Pulmonary artery endothelial cell (primary cell): ENCODE measurements at places on chromosomes 11 and 22. TPM values are rescaled to one million over a fixed set of nuclear protein-coding genes. Genes with fewer than 3 reads are reported as not detected.

DNA sequence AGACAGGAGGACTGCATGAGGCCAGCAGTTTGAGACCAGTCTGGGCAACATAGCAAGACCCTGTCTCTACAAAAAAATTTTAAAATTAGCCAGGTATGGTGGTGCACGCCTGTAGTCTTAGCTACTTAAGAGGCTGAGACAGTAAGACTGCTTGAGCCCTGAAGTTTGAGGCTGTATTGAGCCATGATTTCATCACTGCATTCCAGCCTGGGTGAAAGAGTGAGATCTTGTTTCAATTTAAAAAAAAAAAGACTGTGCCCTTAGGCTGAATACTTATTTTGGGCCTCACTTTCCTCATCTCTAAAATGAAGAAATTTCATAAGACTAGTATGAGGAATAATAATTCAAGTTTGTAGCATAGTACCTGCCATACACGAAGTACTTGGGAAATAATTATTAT, 6.9 kb downstream of the AQP11 start:
- DNase-seq: no peak

NPAS4 gene
- total RNA-seq: not detected in 2 replicates

- DNase-seq: no peak
Measured at GRCh38 chr11:70040869-70041501, 37.1 kb upstream of the ANO1 start.

DNA sequence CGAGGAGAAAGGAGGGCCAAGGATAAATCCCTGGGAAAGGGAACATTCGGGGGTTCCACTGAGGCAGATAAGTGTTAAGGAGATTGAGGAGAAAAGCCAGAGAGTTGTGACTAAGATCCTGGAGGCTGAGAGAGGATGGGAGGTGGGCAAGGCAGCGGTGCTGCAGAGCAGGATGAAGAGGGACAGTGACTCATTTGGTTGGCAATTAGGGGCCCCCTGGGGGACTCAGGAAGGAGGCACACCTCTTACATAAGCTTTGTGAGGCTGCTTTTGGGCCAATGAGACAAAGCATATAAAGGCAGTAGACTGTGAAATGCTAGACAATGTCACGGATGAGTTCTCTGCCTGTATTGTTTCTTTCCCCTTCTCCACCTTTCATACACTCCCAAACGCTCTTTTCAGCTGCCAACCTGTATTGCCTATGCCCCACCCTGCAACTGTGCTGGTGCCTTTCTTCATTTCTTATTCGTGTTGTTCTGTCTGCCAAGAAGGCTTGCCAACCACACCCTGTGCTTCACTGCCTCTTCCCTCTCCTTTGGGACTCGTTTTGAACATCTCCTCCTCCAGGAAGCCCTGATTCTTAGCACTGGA, 246.8 kb upstream of the KIRREL3 start:
- DNase-seq: no peak

DNA sequence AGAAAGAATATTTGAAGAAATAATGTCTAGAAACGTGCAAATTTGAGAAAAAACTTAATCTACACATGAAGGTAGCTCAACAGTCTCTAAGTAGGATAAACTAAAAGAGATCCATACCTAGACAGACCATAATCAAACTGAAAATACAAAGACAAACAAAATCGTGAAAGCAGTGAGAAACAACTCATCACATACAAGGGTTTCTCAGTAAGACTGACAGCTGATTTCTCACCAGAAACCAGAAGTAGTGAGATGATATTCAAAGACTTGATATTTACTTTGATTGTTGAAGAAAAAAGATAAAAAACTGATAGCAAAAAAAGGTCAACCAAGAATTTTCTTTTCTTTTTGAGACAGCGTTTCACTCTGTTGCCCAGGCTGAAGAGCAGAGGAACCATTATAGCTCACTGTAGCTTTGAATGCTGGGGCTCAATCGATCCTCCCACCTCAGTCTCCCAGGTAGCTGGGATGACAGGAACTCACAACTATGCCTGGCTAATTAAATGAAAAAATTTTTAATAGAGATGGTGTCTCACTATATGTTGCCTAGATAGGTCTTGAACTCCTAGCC, 17.4 kb downstream of the NPAT start:
- DNase-seq: no peak

NLRP14 gene
- total RNA-seq: 0.21 and 0.40 TPM in 2 replicates

GRCh38 chr22:35430897-35431322, 31.0 kb downstream of the MCM5 start:
- DNase-seq: peak; percentile 76

DNA sequence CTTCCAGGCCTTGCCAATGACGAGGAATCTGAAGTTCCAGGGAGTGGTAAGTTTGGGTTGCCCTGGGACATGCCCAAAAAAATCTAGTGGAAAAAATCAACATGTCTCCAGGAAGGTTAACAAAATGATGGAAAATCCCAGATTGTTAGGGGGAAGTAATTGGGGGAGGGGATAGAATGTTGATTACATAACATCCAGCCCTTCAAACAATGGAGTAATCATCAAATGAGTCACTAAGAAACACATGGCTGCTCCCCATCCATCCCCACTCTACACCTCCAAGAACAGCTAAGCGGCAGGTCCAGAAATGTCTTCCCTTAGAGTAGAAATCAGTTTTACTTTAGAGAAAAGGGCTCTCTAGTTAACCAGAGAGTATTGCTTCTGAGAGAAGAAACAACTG, 94.9 kb downstream of the ETS1 start:
- DNase-seq: peak; percentile 40

- no peak for DNase-seq
Measured at GRCh38 chr22:37165940-37166674, 16.4 kb upstream of the IL2RB start.

DNA sequence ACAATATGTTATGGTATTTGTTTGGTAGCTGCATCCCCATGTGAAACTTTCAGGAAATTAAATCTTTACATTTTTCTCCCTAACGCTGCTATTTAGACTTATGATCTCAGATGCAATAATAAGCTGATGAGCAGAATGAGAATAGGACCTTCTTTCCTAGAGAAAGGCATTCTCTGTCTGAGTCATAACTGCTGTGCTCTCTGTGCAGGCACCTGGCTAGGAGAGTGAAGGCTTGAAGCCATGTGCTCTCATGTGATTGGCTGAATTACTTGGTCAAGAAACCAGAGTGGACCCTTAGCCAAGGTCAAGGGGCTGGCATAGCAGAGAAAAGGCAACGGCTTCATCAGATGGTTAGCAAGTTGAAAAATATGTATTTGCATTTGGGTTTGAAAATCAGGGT, 185.0 kb downstream of the ADAMTS15 start:
- DNase-seq: no peak

DNA sequence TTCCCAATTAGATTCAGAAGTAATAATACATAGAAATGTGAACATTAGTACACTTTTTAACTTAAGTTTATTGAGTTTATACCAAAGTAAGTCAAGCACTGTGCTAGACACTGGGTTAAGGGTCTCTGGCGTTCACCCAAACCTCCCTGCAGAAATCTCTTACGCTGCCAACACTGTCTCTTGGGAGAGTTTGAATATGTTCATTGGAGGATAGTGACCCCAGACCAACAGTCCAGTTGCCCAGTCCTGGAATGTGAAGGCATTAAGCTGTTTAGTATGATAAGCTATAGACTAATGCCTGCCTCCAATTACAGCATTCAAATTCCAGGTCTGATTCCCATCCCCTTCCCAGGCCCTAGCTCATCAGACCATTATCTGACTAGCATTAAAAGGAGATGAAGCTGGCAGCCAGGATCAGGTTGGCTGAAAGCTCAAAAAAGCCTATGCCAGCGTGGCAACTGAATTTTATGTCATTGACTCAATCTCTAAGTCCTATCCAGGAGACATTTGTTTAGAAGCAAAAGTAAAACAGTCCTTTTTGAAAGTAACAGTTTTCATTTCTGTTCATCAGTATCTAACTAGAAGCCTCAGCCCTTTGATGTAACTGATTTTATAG, 77.8 kb downstream of the SFI1 start:
- DNase-seq: no peak

- DNase-seq: no peak
Measured at GRCh38 chr22:49449811-49450446, 377.7 kb downstream of the BRD1 start.

MISFA gene
- 0.28 and 0.46 TPM in 2 replicates for total RNA-seq

DNA sequence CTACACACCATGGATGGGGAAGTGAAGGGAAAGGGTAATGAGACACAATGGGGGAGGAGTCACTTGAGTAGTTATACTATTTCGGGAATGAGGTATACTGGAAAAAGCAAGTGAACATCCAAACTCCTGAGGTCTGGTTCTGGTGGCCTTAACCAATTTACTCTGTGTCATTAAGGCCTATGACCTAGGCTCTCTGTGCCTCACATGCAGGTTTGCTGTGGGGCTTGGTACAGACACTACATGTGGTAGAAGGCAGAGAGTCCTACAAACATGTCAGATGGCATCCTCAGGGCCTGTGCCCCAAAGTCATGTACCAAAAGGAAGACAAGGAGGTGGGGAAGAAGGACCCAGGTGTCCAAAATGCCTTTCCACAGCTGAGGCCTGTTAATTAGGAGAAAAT, 98.9 kb downstream of the TRIM29 start:
- no peak for DNase-seq

DNA sequence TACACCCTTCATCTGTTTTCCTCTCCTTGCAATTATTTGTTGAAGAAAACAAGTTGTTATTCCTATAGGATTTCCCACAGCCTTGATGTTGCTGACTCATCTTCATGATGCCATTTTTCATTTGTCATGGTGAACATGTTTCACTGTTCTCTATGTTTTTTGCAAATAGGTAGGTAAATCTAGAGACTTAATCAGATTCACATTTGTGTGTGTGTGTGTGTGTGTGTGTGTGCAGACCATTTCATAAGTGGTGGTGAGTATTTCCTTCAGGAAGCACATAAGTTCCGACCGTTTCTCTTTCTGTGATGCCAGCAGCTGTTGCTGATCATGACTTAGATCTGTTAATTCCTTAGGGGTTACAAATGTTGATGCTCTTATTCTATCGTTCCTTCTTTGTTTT, 80.3 kb upstream of the IZUMO1R start:
- no peak for DNase-seq

RBMXL2 gene
- 0.04 and 0.20 TPM in 2 replicates for total RNA-seq

- no peak for DNase-seq
Measured at GRCh38 chr22:47691152-47691895, 928.9 kb downstream of the TBC1D22A start.

DEUP1 gene
- not detected in 2 replicates for total RNA-seq
